ENCODE measurements at places on chromosomes 3 and 15. TPM values are rescaled to one million over a fixed set of nuclear protein-coding genes. Genes with fewer than 3 reads are reported as not detected.

DNA sequence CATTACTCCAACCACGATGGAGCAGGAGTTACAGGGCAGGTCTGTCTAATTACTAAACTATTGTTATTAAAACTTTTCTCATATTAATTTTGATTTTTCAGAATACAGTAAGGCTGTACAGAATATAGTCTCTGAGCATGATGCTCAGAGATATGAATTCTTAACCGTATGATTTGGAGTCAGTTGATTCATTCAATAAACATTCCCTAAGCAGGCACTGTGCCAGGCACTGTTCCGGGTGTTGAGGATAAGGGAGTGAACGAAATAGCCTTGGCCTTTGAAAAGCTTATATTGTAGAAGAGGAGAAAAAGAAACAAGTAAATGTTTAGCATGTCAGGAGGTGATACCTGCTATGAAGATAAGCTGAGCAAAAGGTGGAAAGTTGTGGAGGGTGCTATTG is 187.3 kb downstream of the KCNAB1 start:
- H3K27me3 ChIP-seq: no peaks in the 10 kb centered on the region
- no peaks in the 10 kb centered on the region for H3K4me1 ChIP-seq
- no peaks in the 10 kb centered on the region for H3K36me3 ChIP-seq
- H3K27ac ChIP-seq: no peak overlapping the region

Gene COMMD4
- total RNA-seq: 107 TPM

- no peaks in the 10 kb centered on the region for H3K36me3 ChIP-seq
- H3K4me3 ChIP-seq: no peak overlapping the region
- no peak overlapping the region for H3K27ac ChIP-seq
Observed at GRCh38 chr15:53910852-53911251, 67.4 kb upstream of the UNC13C start.

GRCh38 chr3:186132487-186132886 is 23.6 kb upstream of the ETV5 start:
- H3K4me3 ChIP-seq: no peak overlapping the region
- H3K36me3 ChIP-seq: no peaks in the 10 kb centered on the region
- H3K27me3 ChIP-seq: no peaks in the 10 kb centered on the region
- H3K27ac ChIP-seq: no peak overlapping the region
- DNase-seq: no peak

Measured in Peyer's patch (tissue), 4 donors.